ENCODE measurements at places on chromosomes 13 and 19. TPM values are rescaled to one million over a fixed set of nuclear protein-coding genes. Genes with fewer than 3 reads are reported as not detected.

GRCh38 chr13:49806126-49806536 is 13.6 kb upstream of the KPNA3 start:
- no peak for DNase-seq

DNA sequence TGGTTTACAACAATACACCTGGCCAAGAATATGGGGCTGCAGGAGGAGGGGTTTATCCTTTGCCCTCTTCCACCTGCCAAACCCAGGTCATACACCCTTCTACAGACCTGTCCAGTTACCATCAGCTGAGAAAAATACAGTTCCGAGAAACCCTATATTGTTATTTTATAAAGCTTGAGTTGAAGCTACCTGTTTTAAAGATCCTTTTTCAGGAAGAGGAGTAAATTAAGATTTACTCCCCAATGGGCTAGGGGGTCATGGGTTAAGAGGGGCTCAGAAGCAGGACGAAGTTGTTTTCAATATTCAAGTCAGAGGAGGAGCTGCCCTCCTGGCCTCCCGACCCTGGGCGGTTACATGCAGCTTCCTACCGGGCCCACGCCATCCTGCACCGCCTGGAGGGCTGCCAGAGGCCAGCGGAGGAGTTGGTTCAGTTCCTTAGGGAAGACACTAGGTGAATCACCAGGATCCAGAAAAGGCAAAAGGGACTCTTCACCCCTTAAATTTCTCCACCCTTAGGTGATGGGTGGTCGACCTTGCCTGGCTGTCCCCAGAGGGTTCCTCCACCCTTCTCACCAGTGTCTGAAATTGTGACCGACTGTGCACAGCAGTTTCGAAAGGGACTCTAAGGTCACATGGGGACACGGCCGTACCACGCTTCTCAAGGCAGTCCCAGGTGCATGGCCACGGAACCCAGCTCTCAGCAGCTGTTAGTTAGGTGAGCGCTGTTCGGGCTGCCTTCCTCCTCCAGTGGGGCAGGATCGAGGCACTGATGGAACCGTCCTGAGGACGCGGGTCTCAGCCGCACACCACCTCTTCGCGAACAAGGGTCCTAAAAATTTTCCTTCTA is 1.2 kb downstream of the GJB2 start:
- DNase-seq, result no peak

CCNE1 gene
- total RNA-seq, result 4.0 TPM

SULT2A1 gene
- not detected for total RNA-seq

TEX26 gene
- total RNA-seq, result not detected
